NT2/D1 (cell line): ENCODE measurements at places on chromosomes 13 and 19.
A peak's percentile ranks its signal among the peaks of the same experiment; 100 is the strongest.

GRCh38 chr19:8307400-8307964, 676 bp downstream of the CD320 start:
- DNase-seq = no peak

- no peak for DNase-seq
Measured at GRCh38 chr19:42297039-42297438, 4.9 kb upstream of the PRR19 start.

DNA sequence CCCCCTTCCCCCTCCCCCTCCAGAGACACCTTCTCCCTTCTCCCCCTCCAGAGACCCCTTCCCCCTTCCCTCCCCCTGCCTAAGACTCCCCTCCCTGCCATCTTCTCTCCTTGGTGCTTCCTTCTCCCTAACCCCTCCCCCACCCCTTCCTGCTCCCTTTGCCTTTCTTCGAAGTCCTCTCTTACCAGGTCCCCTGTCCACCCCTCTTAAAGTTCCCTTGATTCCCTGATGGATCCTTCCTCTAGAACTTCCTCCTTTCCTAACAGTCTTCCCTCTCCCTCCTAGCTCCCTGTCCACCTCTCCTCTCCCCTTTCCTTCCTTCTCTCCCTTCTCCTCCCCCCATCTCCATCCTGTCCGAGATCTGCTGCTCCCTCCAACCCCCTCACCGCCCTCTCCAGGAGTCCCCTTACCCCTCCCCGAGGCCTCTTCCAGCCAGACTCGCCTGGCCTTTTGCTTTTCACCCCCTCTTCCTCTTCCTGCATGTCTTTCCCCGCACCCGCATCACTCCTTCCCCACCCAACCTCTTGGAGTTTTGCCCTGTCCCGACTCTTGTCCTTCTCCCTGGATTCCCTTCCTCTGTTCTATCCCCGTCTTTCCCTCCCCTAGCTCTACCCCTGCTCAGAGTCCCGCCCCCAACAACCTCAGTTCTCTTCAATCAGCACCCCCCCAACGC, 3.1 kb downstream of the TNFSF9 start:
- DNase-seq = no peak

DNA sequence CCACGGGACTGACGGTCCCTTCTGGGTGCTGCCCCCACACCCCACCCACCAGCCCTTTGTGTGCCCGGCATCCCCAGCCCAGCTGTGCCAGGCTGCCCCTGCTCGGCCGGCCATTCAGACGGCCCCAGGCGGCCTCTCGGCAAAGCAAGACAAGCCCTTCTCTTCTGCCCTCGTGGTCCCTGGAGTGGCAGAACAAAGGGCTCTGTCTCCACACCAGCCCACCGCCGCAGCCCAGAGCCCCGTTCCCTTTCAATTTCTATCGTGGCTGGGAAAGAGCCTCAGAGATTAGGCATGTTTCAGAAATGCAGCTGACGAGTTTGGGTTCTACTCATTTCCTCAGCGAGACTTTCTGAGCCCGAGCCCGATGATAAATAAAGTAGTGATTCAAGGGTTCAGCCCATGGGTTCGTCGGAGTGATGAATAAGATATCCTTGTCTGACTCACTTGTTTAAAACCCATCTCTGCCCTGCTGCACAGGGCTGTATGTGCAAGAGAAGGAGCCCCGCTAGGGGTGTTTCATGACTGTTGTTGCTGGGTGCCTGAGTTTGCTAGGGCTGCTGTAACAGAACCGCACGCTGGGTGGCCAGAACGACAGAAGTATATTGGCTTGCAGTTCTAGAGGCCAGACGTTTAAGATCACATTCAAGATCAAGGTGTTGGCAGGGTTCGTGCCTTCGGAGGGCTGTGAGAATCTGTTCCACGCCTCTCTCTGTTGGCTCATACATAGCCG, 4.3 kb downstream of the MYO9B start:
- no peak for DNase-seq

- DNase-seq = no peak
Measured at GRCh38 chr19:6406401-6406800, 13.4 kb upstream of the GTF2F1 start.

DNA sequence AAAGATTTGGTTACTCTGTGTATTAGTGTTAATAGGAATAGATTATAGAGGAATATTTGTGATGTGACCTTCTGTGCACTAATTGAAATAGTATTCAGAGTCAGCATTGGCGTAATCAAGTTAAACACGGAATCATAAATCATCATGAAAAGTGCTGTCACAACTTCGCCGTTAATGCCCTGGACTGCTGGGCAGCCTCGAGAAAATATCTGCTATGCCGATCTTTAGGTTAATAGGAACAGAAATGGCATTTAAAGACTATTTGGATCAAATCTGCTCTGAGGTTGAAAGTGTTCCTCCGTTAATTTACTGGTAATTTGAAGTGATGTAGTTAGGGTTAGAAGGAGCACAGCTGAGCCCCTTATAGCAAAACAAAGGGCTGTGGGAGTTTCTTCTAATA, 219.0 kb downstream of the MZT1 start:
- no peak for DNase-seq

- DNase-seq = no peak
Measured at GRCh38 chr19:28847468-28847867, 365.5 kb downstream of the UQCRFS1 start.

GRCh38 chr13:85728811-85729210, 70.4 kb downstream of the SLITRK6 start:
- DNase-seq = no peak

DNA sequence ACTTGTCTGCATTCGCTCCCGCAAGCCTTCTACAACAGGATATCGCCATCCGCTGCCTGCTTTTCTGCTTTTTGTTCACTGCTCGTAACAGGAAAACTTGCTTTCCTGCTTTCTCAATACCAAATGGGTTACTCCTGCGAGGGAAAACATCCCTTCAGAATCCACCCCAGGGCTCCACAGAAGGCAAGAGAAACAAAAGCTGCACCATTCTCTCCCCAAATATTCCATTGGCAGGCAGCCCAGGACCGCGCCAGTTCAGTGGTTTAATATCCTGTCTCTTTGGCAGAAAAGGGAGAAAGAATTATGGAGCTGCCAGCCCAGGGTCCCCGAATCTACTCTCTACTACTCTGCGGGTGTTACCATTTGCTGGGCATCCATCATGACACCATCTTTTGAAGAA, 84.7 kb upstream of the DOCK9 start:
- no peak for DNase-seq

GRCh38 chr13:112078879-112079531, 12.1 kb downstream of the SOX1 start:
- DNase-seq = no peak

DNA sequence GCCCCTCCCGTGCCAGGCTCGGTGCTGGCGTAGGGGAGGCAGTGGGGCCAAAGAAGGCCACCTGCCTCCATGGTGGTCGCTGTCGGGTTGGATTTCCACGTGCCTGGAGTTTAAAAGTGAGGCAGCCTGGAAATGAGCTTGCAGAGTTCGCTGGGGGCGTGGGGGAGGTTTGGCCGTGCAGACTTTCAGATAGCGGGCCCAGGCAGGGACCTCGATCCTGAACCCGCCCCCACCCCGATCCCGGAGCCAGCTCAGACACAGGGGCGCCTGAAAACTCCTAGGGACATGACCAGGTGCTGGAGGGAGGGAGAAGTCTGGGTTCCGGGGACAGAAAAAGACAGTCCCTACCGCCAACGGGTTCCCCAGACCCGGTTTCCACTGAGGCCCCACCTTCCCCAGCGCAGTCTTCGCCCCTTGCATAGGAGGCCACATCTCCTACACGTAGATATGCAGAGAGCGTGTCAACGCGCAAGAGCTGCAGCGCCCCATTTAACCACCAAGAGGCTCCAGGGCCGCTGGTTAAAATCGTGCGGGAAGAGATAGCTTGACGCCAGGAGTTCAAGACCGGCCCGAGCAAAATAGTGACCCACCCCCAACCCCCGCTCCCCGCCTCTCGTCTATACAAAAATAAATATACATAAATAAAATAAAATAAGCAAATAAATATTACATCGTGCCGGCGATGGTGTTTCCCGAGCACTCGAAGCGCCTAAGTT, 8.5 kb downstream of the CCDC8 start:
- no peak for DNase-seq

DNA sequence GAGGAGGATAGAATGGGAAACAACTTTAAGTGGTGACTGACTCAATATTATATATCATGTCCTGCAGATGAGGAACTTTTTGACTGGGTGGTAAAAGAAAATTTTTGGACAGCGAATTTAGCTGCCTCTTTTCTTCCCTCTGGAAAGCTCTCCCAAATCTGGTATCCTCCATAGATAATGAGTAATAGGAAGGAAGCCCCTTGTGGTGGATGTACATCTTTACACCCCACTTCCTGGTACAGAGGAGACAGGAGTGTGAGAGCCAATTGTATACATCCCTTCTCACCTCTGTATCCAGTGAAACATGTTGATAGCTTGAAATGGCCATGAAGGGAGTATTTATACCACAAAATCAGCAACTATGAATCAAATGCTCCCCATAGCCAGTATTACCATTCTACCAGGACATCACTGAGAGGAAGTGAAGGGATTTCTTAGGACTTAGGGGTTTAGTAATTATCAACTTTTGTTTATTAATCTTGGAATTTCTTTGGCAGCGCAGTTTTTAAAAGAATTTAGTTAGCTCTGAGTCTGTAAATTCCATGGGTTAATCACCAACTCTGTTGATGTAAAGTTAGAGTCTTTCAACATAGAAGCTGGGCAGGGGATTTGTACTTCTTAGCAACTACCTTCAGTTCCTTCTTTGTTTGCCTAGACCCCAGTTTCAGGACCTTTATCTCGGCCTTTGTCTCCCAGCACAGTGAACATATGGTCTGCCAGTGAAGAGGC, 17.0 kb upstream of the TDRD3 start:
- DNase-seq = no peak

DNA sequence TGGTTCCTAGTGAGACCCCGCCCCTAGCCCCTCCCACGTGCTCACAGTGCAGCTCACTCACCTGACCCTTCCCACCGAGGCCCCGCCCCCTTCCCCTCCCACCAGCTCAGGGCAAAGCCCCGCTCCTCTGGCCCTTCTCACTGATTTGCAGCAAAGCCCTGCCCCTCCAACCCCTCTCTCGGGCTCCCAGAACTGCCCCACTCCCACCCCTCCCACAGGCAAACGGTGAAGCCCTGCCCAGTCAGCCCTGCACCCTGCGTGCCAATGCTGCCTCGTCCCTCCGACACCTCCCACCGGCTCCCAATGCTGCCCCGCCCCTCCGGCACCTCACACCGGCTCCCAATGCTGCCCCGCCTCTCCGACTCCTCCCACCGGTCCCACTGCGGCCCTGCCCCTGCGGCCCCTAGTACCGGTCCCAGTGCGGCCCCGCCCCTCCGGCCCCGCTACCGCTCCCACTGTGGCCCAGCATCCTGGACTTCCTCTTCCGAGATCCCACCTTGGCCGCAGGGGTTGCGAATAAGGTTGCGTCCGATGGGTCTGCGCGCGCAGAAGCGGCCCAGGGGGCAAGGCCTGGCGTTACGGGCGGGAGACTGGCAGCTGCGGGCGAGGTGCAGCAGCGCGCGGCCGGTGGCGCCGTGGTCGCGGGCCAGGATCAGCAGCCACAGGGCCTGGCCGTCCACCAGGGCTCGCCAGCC, 834 bp downstream of the FBXO27 start:
- DNase-seq = peak; percentile 84

DNA sequence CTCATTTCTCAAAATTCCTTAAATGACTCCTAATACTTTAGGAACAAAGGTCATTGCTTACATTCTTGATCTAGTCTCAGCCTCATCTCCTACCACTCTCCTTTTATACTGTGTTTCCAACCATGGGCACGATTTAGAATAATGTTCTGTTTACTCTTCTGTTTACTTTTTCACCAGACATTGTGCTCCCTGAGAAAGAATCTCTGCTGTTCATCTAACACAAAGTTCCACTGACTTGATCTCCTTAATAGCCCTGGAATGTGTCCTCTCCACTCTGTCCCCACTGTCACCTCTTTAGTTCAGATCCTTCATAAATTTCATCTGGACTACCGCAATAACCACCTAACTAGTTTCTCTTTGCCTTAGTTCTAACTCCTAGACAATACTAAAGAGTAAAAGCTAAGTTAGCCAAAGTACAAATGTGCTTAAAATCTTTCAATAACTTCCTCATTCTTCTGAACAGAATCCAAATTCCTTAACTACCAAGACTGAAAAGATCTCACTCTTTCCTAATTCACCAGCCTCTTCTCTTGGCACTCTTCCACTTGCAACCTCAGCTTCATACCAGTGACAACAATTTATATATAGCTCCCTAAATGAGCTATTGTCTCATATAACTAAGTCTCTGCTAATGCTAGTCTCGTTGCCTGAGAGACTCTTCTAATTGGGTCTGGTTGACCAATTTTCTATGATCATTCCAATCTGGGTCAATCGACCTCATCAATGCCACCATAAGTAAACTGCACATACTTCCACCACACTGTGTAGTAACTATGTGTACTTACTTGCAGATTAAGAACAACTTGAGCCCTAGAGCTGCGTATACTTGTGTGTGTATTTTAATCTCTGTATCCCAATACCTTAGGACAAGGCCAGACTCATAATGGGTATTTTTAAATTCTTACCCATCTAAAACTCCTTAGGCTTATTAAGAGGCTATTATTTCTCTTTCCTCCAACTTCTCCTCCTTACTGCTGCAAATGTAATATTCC, 179.9 kb downstream of the VWA8 start:
- no peak for DNase-seq

- no peak for DNase-seq
Measured at GRCh38 chr13:59468396-59468795, 695.3 kb downstream of the DIAPH3 start.

DNA sequence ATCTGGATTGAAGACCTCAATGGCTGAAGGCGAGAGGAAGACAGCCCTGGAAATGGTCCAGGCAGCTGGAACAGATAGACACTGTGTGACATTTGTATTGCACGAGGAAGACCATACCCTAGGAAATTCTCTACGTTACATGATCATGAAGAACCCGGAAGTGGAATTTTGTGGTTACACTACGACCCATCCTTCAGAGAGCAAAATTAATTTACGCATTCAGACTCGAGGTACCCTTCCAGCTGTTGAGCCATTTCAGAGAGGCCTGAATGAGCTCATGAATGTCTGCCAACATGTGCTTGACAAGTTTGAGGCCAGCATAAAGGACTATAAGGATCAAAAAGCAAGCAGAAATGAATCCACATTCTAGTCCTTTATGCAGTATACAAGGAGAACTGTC, 1.2 kb downstream of the POLR1D start:
- no peak for DNase-seq

DNA sequence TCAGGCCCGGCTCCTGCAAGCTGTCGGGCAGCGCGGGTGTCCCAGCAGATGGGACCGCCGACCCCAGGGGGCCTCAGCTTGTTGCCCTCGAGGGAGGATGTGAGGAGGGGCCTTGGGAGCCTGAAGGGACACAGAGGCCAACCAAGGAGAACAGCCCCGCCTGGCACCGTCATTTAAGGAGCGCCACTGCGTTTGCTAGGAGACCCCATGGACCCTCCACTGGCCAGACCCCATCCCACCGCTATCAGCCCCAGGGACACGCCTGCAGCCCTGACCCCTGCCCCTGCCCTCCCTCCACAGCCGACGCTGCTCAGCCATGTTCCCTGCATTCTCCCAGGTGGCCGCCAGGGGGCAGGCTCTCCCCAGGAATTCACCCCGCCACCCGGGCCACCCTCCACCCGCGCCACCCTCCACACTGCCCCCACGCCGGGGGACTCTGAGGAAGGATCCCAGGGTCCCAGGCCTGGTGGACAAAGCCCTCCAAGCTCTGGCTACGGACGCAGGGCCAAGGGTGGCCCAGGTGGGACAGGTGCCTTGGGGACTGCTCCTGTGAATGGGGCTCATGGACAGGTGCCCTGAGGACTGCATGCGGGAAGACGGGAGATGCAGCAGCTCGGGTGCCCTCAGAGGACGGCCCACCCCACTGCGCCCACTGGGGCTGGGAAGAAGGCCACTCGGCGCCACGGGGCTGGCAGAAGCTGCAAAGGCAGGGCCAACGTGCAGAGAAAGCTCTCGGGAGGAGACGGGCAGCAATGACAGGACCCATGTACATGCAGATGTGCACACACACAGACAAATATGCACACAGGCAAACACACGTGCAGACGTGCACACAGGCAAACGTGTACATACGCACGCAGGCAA, 34.4 kb downstream of the PIP5K1C start:
- no peak for DNase-seq
